Bladder microvascular endothelial cell (primary cell): ENCODE measurements at places on chromosomes 4 and X. TPM values are rescaled to one million over a fixed set of nuclear protein-coding genes. Genes with fewer than 3 reads are reported as not detected.

CDKL5 gene
- 1.1 and 8.3 TPM in 2 replicates for total RNA-seq

NDNF gene
- total RNA-seq, result 0.16 and 5.1 TPM in 2 replicates

FANCB gene
- 4.2 and 5.1 TPM in 2 replicates for total RNA-seq

PRICKLE3 gene
- total RNA-seq, result 4.0 and 9.7 TPM in 2 replicates

HS3ST1 gene
- 0.16 and 1.1 TPM in 2 replicates for total RNA-seq

ADH7 gene
- not detected in 2 replicates for total RNA-seq

UBE2K gene
- total RNA-seq, result 11.7 and 25.5 TPM in 2 replicates

BEX1 gene
- 0.32 TPM in 1 of 2 replicates, not detected in the other for total RNA-seq

TLR3 gene
- total RNA-seq, result 1.6 and 1.9 TPM in 2 replicates

SLIT2 gene
- 1.3 TPM in 2 replicates for total RNA-seq

PARM1 gene
- total RNA-seq, result under 0.01 and 0.06 TPM in 2 replicates

SEPTIN6 gene
- 7.1 and 10.6 TPM in 2 replicates for total RNA-seq

AMBN gene
- not detected in 2 replicates for total RNA-seq
